ENCODE measurements at places on chromosomes 2 and 18. TPM values are rescaled to one million over a fixed set of nuclear protein-coding genes. Genes with fewer than 3 reads are reported as not detected.

The CNDP1 gene
- total RNA-seq: 0.31 TPM

The EXOC6B gene
- total RNA-seq: 49.9 TPM

The SERPINB13 gene
- total RNA-seq: not detected

The ZSWIM2 gene
- total RNA-seq: not detected

The EVX2 gene
- total RNA-seq: not detected

The SLC9A4 gene
- not detected for total RNA-seq
